ENCODE measurements at places on chromosomes 16 and 17. TPM values are rescaled to one million over a fixed set of nuclear protein-coding genes. Genes with fewer than 3 reads are reported as not detected.

CHMP6 gene
- 29.8 TPM for total RNA-seq

CARD14 gene
- total RNA-seq, result not detected

IL21R gene
- total RNA-seq, result 1.2 TPM

CEP295NL gene
- 0.92 TPM for total RNA-seq

KRTAP2-3 gene
- 102 TPM for total RNA-seq

AOC3 gene
- total RNA-seq, result 0.05 TPM

SLC13A2 gene
- not detected for total RNA-seq

ACSM2A gene
- total RNA-seq, result not detected

SLFN12L gene
- total RNA-seq, result 0.12 TPM

PIGS gene
- 82.2 TPM for total RNA-seq

C1QTNF8 gene
- total RNA-seq, result not detected

SNX20 gene
- not detected for total RNA-seq

DLX3 gene
- total RNA-seq, result not detected

NPW gene
- 1.0 TPM for total RNA-seq

TMEM92 gene
- not detected for total RNA-seq

UTS2R gene
- not detected for total RNA-seq

NOG gene
- 21.2 TPM for total RNA-seq

DNAAF8 gene
- 2.9 TPM for total RNA-seq

TEDC2 gene
- 8.7 TPM for total RNA-seq

SLC2A4 gene
- 0.08 TPM for total RNA-seq

STX1B gene
- 8.5 TPM for total RNA-seq

CDH16 gene
- not detected for total RNA-seq

CKLF gene
- 50.5 TPM for total RNA-seq

HIGD1B gene
- total RNA-seq, result not detected

NUPR1 gene
- 48.2 TPM for total RNA-seq

DHRS7C gene
- not detected for total RNA-seq

MYO15A gene
- 0.16 TPM for total RNA-seq

KRTAP4-5 gene
- total RNA-seq, result not detected
